Daoy (cell line): ENCODE measurements at places on chromosomes 4 and X.

DNA sequence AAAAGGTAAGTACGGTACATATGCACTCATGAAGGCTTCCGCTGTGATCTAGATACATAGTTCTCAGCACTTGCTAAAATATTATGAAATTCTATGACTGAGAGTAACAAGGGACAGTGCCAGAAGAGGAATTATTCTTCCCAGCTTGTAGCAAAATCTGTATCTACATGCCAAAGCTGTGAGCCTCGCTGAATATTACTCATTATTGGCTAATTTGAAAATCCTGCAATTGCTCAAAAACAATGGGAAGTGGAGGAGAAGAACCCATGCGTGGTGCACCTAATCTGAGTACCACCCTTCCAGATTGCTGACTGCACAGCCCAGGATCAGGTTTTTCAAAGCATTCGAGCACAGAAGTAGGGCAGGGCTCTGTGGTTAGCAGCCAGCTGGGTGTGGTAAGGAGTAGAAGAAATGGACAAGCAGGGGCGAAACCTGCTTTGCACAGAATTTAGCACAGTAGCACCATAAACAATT, 17.4 kb upstream of the PDCL2 start:
- DNase-seq = no peak

GRCh38 chrX:26915064-26915463, 548.1 kb downstream of the PPP4R3C start:
- no peak for DNase-seq

- DNase-seq = no peak
Measured at GRCh38 chrX:110964786-110965185, 131.2 kb upstream of the PAK3 start.

DNA sequence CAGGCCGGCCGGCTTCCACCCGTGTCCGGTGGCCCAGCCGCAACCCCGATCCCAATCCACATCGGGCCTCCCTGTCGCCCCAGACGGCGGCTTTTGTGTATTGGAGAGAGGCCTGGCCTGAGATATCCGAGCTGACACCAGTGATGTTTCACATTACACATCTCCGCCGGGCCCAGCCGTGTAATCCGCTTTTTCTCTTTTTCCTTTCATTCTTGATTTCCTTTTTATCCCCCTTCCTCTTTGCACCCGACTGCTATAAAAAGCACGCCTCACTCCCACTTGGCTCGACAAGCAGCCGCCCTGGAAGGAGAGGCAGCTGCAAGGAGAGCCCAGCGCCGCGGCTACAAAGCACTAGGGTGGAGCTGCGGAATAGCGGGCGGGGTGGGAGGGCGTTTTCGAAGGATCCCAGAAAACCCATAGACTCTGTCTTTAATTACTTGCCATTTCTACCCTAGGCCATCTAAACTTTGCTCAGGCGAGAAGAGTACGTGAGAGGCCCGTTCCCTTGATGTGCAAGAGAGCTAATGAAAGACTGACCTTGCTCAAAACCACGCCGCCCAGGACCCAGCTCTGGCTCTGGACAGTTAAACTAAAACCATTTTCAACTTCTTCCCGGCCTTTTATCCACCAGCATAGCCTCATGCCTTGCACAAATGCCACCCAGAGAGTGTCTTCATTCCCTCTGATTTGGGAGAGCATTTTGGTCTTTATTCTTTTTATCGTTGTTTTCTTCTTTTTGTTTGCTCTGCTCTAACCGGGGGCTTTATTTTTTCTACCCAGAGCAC, 3.2 kb downstream of the PITX2 start:
- no peak for DNase-seq

- DNase-seq = no peak
Measured at GRCh38 chr4:13528821-13529127, 15.5 kb downstream of the NKX3-2 start.

GRCh38 chr4:2689825-2690700, 66.1 kb downstream of the TNIP2 start:
- peak; percentile 44 for DNase-seq
